RCC 7860 (cell line): ENCODE measurements at places on chromosomes 6 and 20.

GRCh38 chr6:22132656-22133055 is 164.2 kb downstream of the PRL start:
- no peak for DNase-seq

- DNase-seq, result no peak
Observed at GRCh38 chr6:884570-884969, 191.6 kb upstream of the EXOC2 start.

DNA sequence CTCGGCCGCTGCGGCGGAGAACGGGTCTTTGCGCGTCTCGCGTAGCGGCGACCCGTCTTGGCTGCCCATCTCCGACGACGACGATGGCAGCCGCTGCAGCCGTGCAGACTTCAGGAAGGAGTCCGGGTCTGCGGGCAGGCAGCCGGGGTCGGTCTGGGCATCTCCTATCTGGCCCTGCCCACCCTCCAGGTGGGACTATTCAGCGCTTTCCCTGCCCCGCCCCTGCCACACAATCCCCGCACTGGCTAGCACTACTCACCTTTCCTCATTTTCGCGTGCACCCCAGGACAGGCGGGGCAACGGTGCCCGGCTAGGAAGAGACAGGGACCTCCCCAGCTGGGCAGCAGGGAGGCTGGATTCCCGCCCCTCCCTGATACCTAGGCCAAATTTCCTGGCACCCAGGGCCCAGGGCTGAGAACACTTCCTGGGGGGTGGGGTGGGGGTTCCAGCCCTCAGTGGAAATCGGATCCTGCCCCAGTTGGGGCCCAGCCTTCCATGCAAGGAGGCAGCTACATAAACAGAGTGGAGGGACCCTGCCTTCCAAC is 9.2 kb downstream of the GGT7 start:
- DNase-seq, result no peak

DNA sequence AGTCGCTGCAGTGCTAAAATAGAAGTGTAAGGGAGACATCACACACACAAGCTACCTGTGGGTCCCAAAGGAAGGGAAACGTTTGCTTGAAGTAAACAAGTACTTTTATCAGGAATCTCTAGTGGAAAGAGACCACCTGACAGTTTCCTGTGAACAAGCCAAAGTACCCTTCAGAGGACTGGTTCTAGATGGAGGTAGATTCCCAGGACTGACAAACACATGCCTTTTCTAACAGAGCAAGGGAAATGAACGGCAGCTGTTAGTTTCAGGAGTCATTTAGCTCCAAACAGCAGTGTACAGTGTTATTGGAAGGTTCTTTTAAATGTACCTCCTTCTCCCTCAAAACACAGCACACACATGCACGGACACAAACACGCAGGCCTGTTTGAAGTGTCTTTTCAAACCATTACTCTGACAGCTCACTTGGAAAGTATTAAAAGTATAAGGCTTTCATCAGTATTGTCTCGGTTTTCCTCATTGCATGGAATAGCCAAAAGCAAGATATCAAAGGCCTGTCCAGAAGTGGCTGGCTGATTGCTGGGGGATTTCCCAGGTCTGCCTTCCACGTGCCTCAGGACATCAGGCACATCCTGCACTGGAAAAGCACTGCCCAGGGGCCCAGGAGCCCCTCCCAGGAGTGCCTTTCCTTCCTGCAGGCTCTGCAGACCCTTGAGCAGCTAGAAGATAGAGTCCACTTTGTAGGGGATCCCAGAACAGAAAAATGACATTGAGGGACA is 393.2 kb upstream of the SOX4 start:
- DNase-seq, result no peak

DNA sequence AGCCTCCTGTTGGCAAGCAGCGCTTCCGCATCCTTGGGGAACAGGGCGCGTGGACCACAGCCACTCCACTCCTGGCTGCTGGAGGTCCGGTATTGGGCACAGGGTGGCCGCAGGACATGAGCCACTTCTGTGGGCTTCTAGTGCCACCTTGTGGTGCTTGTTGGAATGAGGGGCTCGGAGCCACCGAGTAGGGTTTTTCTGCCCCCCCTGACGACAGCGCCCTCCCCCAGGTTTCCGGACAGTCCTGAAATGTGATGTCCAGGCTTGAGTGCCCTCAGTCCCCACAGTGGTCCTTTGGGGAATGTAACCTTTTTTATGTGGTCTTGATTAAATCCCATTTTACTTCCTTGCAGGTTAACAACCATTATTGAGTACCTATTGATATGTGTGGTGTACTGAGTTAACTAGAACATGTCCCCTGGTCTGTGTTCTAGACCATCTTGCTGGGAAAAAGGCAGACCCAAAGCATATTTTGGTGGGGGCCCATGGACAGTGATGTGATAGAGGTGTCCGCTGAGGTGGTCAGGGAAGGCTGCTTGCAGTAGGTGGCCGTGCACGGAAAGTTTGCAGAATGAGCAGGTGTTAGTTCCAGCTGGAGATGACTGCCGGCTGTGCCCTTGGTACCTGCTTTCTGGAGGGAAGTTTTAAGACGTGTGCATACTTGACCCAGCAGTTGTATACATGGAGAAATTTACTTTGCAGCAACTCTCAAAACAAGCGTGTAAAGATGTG is 70.0 kb downstream of the PTPN1 start:
- DNase-seq, result peak; percentile 50
